C1 segment of cervical spinal cord (tissue), 14 donors: ENCODE measurements at places on chromosomes 3 and 15.

DNA sequence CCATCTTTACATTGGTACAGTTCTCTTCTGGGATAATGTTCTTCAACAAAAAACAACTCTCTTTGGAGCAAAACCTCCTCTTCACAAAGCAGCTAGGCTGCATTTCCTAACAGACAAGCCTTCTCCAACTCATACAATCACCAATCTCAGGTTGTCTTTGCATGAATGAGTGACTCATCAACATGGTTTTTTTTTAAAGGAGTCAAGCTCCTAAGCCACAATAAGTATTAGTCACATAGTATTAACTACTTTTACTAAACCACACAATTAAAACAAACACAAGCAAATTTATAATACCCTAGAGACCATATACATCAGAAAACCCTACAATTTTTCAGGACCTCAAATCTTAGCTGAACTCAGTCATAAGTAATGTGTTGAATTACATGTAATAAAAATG lies 137.4 kb downstream of the TBC1D5 start:
- DNase-seq = no peak

GRCh38 chr3:179750720-179751328 lies 98.0 kb downstream of the USP13 start:
- DNase-seq = no peak

DNA sequence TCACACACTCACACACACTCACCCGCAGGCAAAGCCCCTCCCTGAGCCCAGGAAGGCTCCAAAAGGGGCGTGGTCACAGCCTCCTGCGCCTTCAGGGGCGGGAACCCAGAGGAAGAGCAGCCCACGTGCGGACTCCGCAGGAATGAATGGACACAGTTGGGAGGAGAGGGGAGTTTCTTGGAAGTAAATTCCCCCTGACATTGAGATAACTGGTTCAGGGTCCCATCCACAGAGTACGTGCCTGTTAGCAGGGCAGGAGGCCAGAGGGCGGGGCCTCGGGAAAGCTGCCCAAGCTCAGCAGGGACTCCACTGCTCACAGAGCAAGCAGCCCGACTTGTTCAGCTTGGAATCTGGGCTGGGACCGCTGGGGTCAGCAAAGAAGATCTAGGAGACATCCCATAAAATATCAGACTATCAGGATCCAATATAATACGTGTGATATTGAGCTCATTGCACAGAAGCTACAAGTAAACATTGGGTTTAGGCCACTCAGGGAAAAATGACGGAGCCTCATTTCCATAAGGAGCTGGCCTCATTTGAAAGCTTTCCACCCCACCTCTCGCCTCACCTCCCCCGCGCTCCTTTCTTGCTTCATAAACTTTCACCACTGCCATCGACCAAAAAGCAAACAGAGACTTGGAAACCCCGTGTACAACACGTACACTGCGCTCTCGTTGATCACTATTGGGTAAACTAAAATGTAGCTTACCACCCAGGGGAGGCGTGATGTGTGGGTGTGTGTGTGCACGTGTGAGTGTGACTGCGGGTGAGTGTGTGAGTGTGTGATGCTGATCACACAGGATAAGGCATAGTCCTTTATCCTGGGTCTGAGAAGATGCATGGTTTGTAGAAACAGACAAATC lies 36.0 kb downstream of the TM2D3 start:
- no peak for DNase-seq

DNA sequence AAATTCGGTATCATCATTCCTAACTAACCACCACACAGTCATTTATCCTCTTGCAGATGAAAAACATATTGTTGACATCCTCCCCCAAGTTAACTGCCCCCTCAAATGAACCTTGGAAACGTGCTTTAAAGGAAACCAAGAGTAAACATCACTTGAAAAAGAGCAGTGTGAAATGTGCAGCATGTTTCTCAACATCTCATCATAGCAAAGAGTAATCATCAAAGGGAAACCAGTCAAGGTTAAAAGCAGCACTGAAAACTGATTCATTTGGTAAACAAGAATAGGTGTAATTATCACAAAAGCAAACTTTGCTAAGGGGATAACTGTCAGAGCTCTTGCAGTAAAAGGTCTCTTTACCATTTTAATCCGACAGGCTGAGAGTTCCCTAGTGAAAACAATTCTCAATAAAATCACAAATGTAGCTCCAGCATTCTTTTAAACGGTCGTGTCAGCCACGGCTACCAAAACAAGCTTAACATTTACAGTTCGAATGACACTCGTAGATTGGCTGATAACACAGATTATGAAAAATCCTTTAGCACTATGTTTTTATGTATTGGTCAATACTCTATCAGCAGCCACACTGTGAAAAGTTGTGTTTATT lies 461.0 kb downstream of the GBE1 start:
- no peak for DNase-seq

DNA sequence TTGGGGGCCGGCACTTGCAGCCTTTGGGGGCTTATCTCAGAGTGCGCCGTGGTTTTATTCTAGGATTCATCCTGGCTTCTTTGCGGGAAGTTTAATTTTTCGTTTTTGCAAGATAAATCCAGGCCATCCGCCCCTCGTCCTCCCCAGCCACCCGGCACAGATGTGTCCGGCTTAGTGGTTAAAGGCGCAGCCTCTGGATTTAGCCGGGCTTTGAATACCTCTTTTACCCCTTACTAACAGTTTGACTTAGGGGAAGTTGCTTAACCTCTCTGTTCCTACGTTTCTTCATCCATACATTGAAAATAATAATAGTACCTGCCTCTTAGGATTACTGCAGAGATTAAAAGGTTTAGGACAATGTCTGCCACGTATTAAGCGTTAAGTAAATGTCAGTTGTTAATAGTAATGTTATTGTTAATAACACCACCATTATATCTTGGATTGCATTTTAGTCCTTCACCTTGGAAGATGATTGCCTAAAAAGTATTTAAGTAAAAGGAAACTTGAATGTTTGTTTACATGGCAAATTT lies 714 bp downstream of the ECT2 start:
- no peak for DNase-seq

GRCh38 chr3:150710097-150710496 lies 6.4 kb upstream of the ERICH6 start:
- no peak for DNase-seq

DNA sequence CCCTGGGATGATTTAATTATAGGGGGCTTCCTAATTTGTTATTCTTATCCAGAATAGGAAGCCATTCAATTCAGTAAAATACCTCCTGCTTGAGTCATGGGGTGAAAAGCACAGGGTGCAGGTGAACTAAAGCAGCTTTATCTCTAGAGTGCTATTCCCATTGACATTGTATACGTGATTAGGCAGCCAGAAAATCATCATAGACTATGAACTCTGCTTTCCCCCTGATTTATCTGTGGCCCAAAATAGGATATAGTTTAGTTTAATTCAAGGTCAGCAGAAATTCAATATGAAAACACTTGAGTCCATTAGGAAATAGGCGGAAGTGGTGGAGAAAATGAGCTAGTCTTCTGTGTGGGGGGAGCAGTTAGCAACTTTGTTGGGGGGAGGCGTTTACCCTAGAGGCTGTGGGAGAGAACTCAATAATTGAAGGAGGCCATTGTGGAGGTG lies 18.2 kb upstream of the PRKCI start:
- no peak for DNase-seq
